Stimulated activated CD4-positive, alpha-beta T cell treated with anti-CD3 and anti-CD28 coated beads, TNF-alpha, amount 100 ng/mL, for 48 hours (primary cell): ENCODE measurements at places on chromosomes 5 and 9.

DNA sequence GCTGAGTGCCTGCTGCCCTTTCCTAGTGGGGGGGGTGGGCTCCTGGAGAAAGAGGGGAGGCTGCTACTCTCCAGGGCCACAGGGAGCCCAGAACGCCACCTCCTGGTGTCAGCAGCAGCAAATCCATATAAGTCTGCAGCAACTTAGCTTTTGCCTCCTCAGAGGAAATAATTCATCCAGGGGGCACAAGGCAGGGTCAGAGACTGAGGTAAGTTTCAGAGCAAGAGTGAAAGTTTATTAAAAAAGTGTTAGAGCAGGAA is 4.0 kb upstream of the CLPTM1L start:
- DNase-seq, result no peak

DNA sequence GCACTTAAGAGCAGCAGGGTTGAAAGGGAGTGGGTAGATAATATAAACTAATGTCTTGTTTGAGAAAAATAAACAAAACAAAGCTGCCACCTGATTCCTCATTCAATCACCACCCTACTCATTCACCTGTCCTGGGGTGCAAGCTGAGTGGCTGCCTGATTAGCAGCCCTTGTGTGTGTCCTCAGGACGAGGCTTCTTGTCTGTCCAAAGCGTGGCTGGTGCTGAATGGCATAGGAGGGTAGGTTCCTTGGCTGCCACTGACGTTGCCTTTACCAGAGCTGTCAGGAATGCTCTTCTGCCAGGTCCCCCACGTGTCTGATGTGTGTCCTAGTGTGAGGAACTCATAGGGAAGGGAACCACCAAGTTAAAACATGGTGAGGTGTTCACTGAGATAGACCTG is 146.6 kb upstream of the SLC24A2 start:
- DNase-seq, result no peak

GRCh38 chr9:105658351-105658750 is 3.9 kb upstream of the TAL2 start:
- no peak for DNase-seq

- DNase-seq, result no peak
These were observed 93.2 kb downstream of the NLN start for GRCh38 chr5:65815161-65815560.

DNA sequence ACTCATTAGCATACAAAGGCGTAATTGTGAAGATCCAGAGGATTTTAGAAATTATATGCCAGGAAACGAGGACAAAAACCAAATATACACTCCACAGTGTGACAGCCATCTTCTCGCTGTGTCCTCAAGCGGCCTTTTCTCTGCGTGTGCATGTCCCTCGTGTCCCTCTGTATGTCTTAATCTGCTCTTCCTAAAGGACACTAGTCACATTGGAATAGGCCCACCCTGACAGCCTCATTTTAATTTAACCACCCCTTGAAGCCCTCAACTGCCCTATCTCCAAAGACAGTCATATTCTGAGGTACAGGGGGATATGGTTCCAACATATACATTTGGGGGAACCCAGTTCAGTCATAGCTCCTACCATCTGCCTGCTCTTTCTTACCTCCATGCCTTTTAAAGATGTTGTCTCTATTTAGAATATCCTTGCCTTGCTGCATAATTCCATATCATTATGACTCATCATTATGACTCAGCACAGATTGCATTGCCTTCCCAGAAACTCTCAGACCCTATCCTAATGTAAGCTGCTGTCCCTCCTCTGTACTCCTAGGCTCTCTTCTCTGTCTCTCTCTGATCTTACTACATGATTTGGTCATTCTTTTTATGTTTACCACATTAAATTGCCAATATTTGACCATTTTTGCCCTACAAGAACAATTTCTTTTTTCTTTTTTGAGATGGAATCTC is 210.9 kb downstream of the AOPEP start:
- no peak for DNase-seq

GRCh38 chr5:43582082-43583005 is 20.6 kb upstream of the NNT start:
- no peak for DNase-seq

- DNase-seq, result no peak
These were observed 245.2 kb downstream of the EFNA5 start for GRCh38 chr5:107425541-107426031.

DNA sequence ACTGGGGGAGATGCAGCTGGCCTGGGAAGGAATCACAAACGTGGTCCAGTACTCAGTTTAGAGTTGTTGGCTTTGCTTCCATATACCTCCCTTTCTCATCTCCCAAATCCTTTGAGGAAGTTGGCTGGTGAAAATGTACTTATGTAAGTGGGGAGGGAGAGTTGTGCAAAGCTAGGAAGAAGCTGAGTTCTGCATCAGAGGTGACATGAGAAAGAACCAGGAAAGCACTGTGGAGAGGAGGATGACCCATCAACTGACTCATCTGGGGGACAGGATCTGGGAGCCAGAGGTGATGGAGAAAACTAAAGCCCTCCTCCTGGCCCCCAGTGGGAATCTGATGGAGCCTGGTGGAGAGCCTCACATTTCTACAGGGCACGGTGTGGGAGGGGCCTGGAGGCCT is 16.2 kb downstream of the KCNMB1 start:
- no peak for DNase-seq

DNA sequence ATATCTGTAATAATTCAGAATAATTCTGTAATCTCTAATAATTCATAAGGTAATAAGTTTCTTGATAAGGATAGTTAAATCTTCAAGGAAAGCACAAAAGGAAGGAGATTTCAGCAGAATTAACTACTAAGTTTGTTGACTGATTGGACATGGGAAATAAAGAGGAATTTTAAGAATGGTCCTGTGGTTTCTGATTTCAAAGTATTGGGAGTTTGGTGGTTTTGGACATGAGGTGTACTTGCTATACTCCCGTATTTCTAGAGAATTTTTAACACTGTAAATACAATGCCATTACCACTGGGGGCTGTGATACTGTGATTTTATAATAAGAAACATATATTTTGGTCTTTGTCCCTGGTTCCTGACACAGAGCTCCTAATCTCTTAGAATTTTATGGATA is 123.9 kb downstream of the UNC13B start:
- no peak for DNase-seq
